ENCODE measurements at places on chromosomes 3 and 15. TPM values are rescaled to one million over a fixed set of nuclear protein-coding genes. Genes with fewer than 3 reads are reported as not detected.
A peak's percentile ranks its signal among the peaks of the same experiment; 100 is the strongest.

Gene CLSTN2
- total RNA-seq, result not detected

Gene CLDN1
- 0.33 TPM for total RNA-seq

Gene TM4SF1
- 0.26 TPM for total RNA-seq

DNA sequence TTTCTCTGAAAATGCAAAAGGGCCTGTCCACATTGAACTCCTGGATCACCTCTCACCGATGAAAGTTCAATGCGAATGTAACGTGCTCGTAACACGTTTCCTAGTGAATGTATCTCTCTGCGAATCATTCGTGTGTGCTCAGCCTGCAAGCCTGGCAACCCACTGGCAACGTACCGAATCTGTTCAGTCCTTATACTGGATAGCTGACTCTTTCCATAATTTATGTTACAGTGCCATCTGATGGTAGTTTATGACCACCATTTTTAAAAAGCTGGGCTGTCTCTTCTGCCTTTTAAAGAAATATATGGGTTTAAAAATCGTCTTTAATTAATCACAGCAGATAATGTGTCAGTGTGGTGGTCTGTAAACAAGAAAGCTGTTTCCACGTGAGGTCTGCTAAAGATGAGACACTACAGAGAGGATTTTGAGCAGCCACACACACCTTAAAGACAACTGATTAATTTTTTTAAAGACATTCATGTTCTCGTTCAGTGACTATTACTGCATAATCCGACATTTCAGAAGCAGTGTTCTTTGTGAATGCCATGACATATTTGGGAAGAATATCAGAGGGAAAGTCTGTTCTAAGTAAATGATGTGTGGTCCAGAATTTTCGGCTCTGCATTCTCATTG is 69.4 kb upstream of the FOXP1 start:
- peak; percentile 59 for DNase-seq

DNA sequence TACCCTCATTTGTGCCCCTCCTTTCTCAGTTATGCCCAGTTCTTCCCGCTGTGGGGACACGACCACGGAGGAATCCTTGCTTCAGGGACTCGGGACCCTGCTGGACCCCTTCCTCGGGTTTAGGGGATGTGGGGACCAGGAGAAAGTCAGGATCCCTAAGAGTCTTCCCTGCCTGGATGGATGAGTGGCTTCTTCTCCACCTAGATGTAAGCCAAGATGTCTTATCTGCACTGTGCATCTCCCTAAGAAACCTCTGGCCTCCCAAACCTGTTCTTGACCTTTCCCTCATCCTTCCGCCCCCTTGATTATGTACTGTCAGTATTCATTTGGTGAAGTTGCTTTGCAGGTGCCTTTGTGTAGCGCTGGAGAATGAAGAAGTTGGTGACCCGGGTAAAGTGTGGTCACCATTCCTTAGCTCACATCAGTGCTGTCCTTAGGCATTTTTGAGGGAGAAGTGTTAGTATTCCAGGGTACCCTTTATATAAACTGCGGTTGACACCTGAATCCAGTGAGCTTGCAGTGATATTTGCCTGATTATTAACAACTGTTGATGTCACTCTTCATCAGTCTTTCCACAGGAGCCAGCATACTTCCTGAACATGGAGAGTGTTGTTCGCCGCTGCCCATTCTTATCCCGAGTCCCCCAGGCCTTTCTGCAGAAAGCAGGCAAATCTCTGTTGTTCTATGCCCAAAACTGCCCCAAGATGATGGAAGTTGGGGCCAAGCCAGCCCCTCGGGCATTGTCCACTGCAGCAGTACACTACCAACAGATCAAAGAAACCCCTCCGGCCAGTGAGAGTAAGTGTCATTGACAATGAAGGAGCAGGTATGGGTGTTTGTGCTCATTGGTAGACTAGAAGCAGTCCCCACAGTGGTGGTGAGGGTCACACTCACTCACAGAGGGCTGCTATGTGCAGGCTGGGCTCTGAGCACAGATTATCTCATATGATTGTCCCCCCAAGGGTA is 966 bp downstream of the ALAS1 start:
- DNase-seq, result peak; percentile 58

DNA sequence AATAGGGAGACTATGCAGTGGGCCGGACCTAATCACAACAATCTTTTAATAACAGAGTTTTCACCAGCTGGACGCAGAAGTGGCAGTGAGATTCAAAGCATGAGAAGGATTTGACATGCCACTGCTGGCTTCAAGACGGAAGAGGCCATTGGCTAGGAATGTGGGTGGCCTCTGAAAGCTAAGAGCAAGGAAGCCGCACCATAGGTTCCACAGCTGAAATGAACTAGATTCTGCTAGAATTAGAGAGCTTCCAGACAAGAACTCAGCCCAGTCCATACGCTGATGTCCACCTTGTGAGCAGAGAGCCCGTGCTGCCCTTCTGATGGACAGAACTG is 6.9 kb upstream of the NCBP2 start:
- no peak for DNase-seq

DNA sequence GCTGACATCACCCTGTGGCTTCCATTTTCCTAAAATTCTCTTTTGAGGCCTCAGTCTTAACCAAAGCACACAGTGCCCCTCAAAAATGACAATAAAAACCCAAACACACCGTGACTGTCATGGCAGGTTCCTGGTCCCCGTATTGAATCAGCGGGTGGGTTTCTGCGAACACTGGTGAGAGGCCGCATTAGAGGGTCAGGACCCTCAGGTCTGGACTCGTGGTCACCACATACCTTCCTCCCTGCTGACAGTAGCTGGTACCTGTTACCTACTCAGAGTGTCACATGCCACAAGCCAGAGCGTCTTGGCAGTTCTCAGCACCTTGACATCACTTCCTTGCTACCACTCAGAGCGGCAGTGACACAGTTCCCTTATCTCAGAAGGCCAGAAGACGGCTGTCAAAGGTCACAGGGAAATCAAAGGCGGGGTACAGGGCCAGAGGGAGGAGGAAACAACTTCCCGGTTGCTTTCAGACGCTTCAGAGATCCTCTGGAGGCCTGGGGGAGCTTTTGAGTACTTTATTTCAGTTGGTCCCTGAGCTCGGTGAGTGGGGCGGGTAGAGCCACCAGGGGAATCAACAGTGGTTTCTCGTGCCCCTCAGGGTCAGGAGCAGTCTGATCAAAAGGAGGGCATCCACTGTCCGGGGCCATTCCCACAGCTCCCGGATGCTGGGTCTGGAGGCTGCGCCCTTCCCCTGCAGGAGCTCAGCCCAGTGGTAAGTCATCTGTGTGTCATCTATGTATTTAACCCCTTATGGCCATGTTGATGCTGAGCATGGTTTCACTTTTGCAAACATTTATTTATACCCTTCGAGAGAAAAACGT is at the start of the genes CCR5AS and CCRL2:
Gene CCR5AS (minus strand): TSS at position 279 of the 824 bp plus-strand sequence.
Gene CCRL2 (plus strand): TSS at position 472 of the 824 bp plus-strand sequence. CDS start 821 bp downstream, outside the sequence.
- DNase-seq, result peak; percentile 84

GRCh38 chr3:16929311-16929710 is 44.6 kb downstream of the PLCL2 start:
- no peak for DNase-seq

Measured in activated CD4-positive, alpha-beta T cell treated with anti-CD3 and anti-CD28 coated beads, Interleukin-2, amount 10 ng/mL, durations not matched to agents 24 days and 14 days (primary cell).